ENCODE measurements at places on chromosomes 1 and 21. TPM values are rescaled to one million over a fixed set of nuclear protein-coding genes. Genes with fewer than 3 reads are reported as not detected.
A peak's percentile ranks its signal among the peaks of the same experiment; 100 is the strongest.

The OVAAL gene
- total RNA-seq = not detected

The SYT14 gene
- total RNA-seq = not detected

The NR5A2 gene
- not detected for total RNA-seq

The NMNAT2 gene
- total RNA-seq = not detected

- DNase-seq = no peak
- H3K4me3 ChIP-seq = no peak overlapping the region
- H3K27me3 ChIP-seq = peaks cover 57% of the 10 kb centered on the region
- no peak overlapping the region for H3K27ac ChIP-seq
Observed at GRCh38 chr1:157042846-157043245, 2.7 kb downstream of the ARHGEF11 start.

GRCh38 chr1:199753513-199753912 is 274.0 kb upstream of the NR5A2 start:
- no peak for DNase-seq
- H3K4me3 ChIP-seq = no peak overlapping the region
- no peaks in the 10 kb centered on the region for H3K4me1 ChIP-seq
- H3K36me3 ChIP-seq = no peaks in the 10 kb centered on the region
- H3K27me3 ChIP-seq = peaks cover 22% of the 10 kb centered on the region

- no peak overlapping the region for H3K4me3 ChIP-seq
- H3K36me3 ChIP-seq = no peaks in the 10 kb centered on the region
- H3K27me3 ChIP-seq = no peaks in the 10 kb centered on the region
- H3K27ac ChIP-seq = no peak overlapping the region
Observed at GRCh38 chr21:45228656-45229240, 58.9 kb downstream of the POFUT2 start.

- H3K27me3 ChIP-seq = no peaks in the 10 kb centered on the region
- DNase-seq = no peak
- no peaks in the 10 kb centered on the region for H3K36me3 ChIP-seq
- no peak overlapping the region for H3K27ac ChIP-seq
Observed at GRCh38 chr1:39164256-39164655, 40.2 kb upstream of the MACF1 start.

DNA sequence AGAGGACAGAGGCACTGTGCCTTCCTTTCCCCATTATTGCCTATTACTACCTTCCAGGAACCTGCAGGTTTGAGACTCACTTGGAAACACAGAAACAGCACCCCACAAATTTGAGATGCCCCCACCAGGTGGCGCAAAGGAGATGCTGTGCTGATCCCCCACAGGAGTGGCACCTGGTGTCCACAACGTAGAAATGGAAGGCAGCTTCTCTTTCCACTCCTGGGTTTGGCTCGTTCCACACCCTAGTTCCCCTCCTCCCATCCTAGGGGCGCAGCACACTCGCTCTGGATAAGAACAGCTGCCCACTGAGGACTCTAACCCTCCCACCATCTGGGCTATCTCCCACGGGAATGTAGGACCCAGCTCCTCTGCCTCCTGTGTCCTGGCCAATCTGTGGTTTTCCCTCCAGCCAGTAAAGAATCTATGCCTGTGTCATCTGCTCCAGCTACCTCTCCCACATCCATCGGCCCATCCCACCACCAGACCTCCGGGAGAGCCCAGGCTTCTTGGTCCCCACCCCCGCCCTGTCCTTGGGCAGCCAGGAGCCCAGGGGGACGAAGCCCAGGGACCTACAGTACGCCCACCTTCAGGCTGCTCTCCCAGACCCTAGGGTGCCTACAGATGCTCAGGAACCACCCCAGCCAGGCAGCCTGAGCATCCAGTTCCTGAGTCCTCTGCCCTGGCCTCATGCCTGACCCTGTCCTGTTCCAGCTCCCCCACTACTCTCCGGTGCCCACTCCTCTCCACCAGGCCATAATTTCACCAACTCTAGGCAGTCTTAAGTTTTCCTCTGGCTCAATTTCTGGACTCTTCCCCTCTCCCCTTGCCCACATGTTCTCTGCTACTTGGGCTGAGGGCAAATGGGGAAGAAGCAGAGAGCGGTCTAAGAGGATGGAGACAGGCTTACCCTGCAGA is 549 bp downstream of the THBS3 start:
- H3K27ac ChIP-seq = peak overlapping the region; percentile 55
- peak overlapping the region; percentile 35 for H3K4me3 ChIP-seq
- H3K4me1 ChIP-seq = peaks cover 29% of the 10 kb centered on the region
- H3K27me3 ChIP-seq = no peaks in the 10 kb centered on the region
- peaks cover 2% of the 10 kb centered on the region for H3K36me3 ChIP-seq

DNA sequence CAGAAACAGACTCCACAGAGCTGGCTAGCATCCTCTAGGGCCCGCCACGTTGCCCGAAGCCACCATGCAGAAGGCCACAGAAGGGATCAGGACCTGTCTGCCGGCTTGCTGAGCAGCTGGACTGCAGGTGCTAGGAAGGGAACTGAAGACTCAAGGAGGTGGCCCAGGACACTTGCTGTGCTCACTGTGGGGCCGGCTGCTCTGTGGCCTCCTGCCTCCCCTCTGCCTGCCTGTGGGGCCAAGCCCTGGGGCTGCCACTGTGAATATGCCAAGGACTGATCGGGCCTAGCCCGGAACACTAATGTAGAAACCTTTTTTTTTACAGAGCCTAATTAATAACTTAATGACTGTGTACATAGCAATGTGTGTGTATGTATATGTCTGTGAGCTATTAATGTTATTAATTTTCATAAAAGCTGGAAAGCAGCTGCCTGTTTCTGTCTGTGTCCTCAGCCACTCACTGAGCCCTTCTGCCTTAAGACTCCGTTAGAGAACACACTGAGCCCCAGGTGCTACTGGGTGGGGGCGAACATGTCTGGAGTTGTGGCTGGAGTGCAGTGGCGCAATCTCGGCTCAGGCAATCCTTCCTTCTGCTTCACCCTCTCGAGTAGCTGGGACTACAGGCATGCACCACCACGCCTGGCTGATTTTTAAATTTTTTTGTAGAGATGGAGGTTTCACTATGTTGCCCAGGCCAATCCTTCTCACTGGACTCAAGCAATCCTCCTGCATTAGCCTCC is 14.8 kb downstream of the MFSD2A start:
- no peak overlapping the region for H3K27ac ChIP-seq
- H3K27me3 ChIP-seq = no peaks in the 10 kb centered on the region
- no peaks in the 10 kb centered on the region for H3K4me1 ChIP-seq
- no peak overlapping the region for H3K4me3 ChIP-seq
- peaks cover 36% of the 10 kb centered on the region for H3K36me3 ChIP-seq

All from activated CD8-positive, alpha-beta T cell treated with anti-CD3 and anti-CD28 coated beads for 36 hours (primary cell).